ENCODE measurements at places on chromosomes 1 and 21.

- DNase-seq = no peak
These were observed 23.2 kb downstream of the XCL1 start for GRCh38 chr1:168599641-168600040.

GRCh38 chr1:17735793-17736192 is 19.3 kb upstream of the ACTL8 start:
- DNase-seq = no peak

- no peak for DNase-seq
These were observed 32.3 kb downstream of the VWA5B1 start for GRCh38 chr1:20322825-20323612.

- DNase-seq = no peak
These were observed 199.4 kb upstream of the PTGFR start for GRCh38 chr1:78291418-78291817.

- DNase-seq = no peak
These were observed 55.6 kb upstream of the FBXO28 start for GRCh38 chr1:224058303-224058702.

DNA sequence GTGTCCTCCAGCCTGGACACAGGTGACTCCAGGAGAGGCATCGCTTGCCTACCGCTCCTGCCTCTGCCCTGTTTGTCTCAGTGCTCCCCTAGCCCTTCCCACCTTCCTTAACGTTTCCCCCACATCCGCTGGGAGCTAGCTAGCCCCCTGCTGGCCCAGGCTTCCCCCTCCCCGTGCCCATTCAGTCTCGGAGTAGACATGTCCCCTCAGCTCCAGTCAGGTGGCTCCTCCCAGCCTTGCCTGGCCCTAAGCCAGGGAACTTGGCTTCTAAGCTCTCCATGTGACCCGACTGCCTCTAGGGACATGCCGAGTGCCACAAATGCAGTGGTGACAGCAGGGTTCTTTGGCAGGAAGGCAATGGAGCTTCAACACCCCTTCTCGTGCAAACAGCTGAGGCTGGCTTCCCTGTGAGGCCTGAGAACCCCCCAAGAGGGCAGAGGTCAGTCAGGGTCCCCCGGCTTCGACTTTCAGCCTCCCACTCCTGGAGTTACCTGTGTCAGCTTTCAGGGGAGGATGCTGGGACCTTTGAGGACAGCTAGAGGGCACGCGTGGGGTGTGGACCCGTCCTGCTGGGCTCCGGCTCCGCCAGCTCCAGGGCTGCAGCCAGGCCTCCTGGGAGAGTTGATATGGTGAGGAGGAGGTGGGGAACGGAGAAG is 16.2 kb downstream of the DRAXIN start:
- DNase-seq = no peak

DNA sequence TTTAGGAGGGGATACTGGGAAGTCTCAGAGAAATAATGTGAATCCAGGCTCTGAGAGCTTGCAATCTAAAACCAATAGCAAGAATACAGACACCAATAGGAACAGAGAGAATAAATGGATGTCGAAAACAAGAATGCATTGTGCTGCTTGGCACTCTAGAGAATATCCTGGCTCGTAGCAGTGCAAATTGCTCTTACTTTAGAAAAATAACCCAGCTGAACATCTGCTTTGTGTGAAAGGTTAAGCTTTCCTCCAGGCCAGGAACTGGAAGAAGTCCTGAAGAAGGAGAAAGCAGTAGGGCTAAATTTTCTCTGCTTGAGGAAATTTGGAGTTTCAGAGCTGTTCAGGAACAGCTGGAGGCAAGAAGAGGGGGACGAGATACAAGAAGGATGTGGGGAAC is 382.3 kb downstream of the HHIPL2 start:
- no peak for DNase-seq

DNA sequence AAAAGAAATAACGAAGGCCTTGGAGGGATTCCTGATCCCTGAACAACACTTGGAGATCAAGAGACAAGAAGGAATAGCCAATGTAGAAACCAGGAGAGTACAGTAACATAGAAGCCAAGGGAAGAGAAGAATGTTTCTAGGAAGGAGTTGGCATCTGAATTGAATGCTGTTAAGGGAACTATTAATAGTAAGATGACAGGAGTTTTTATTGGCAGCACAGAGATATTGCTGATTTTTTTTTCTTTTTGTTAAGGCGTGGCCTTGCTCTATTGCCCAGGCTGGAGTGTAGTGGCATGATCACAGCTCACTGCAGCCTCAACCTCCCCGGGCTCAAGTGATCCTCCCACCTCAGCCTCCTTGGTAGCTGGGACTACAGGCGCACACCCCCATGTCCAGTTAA is 9.6 kb upstream of the SFT2D2 start:
- DNase-seq = no peak

- DNase-seq = no peak
These were observed 12.3 kb downstream of the PSMB2 start for GRCh38 chr1:35629051-35629450.

DNA sequence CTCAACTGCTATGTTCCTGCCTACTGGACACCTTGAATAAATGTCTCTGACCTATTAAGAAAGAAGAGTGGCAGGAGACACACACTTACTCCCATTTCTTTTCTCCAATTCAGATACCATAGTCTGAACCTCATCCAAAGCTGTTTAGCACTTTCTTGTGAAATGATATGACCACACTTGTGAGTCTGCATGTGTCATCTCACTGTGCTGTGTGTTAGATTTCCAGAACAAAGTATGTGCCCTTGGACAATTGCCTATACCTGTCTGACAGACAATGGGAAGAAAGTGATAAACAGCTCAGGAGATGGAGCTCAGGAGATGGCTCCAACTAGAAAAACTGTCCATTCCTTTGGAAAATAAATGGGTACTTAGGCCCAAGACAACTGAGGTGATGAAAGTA is 48.4 kb downstream of the USP48 start:
- no peak for DNase-seq

GRCh38 chr1:161935264-161935663 is 88.4 kb downstream of the OLFML2B start:
- no peak for DNase-seq

GRCh38 chr1:204530932-204531331 is 14.7 kb downstream of the MDM4 start:
- no peak for DNase-seq

- no peak for DNase-seq
These were observed at the start of gene S100A14 for GRCh38 chr1:153616144-153616916. Gene S100A14 (minus strand): TSS chr1:153616325. CDS start chr1:153615858, 467 bp downstream.

GRCh38 chr1:185526344-185527307 is 207.6 kb upstream of the HMCN1 start:
- DNase-seq = no peak

DNA sequence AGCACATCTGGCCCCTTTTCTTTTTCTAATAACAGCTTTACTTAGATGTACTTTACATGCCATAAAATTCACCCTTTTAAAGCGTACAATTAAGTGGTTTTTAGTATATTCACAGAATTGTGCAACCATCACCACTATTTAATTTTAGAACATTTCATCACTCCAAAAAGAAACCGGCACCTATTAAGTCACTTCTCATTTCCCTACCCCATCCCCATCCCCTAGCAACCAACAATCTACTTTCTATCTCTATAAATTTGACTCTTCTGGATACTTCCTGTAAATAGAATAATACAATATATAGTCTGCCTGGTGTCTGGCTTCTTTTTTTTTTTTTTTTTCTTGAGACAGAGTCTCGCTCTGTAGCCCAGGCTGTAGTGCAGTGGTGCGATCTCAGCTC is 59.5 kb upstream of the ENAH start:
- DNase-seq = no peak

GRCh38 chr1:196306421-196306820 is 301.8 kb downstream of the KCNT2 start:
- no peak for DNase-seq

DNA sequence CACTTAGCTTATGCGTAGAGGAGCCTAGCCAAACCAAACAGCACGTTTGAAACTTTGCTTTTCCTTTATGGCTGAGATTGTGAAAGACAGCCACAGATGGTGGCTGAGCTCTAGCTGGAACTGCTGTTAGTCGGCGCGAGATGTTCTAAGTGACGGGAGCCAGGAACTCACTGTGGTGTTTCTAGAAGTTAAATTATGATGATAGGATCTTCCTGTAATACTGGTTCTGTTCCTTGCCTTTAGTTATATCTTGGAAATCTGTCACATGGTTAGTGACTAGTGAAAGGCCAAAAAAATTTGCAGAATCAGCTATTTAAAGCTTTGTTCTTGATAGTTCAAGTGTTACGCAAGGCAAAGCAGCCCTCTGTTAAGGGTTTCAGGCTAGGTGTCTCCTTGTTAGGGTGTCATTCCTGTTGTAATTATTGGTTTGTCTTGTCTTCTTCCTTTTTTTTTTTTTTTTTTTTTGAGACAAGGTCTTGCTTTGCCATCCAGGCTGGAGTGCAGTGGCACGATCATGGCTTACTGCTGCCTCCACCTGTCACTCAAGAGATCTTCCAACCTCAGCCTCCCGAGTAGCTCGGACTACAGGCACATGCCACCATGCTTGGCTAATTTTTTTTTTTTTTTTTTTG is 22.6 kb downstream of the AK4 start:
- no peak for DNase-seq

GRCh38 chr1:30478799-30479563 is 244.4 kb downstream of the MATN1 start:
- DNase-seq = no peak

DNA sequence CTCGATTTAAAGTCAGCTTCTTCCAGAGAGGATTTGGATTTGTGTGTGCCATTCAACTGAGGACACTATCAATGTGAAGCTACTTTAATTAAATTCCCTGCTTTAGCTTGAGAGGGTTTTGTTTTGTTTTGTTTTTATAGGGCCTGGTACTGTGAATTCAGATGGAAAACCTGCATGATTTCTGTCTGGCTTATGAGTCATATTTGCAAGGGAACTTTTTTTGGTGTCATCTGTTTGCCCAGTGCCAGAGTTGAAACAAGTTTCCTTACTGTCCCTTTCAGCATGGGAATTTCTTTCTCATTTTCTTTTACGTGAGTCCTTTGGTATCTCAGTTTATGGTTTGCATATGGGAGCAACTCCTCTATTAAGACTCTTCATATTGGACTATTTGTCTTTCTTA is 194.6 kb downstream of the GREM2 start:
- DNase-seq = no peak

DNA sequence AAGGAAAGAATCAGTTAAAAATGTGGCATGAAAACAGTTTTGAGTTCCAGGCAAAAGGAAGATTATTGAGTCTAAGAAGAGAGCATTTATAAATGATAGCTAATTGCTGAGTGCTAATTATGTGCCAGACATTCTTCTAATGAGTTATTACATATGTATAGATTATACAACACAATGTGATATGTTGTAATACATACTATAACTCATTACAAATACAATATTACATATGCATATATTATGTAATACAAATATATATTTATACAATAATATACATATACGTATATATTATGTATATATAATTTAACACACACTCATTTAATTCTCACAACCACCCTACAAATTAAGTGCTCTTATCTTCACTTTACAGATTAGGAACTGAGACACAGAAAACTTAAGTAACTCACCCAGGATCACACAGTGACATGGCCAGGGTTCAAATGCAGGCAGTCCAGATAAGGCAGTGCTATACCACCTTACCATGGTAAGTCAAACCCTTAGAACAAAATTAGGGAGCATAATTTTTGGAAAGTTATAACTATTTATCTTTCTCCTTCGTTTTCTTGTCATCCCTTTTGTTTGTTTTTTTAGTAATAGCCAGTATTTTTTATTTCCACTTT is 4.0 kb downstream of the SORT1 start:
- no peak for DNase-seq

DNA sequence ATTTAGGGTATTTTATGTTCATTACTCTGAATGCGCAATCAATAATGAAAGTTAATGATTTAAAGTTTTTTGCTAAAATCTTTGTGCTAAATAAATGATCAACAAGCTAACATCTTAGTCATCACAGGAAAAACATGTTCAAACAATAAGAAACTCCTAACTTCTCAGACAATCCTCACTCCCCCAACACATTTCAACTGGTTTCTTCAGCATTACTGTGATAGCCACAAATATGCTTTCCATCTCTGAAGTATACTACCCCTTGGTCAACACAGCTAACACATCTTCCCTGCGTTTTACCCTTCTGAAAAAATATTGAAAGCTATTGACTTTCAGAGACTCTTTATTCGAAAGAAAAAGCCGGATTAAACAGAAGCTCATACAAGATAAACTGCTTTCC is 85.8 kb downstream of the ZNF644 start:
- DNase-seq = no peak

GRCh38 chr1:162380061-162380846 is 1.3 kb upstream of the C1orf226 start:
- DNase-seq = no peak

DNA sequence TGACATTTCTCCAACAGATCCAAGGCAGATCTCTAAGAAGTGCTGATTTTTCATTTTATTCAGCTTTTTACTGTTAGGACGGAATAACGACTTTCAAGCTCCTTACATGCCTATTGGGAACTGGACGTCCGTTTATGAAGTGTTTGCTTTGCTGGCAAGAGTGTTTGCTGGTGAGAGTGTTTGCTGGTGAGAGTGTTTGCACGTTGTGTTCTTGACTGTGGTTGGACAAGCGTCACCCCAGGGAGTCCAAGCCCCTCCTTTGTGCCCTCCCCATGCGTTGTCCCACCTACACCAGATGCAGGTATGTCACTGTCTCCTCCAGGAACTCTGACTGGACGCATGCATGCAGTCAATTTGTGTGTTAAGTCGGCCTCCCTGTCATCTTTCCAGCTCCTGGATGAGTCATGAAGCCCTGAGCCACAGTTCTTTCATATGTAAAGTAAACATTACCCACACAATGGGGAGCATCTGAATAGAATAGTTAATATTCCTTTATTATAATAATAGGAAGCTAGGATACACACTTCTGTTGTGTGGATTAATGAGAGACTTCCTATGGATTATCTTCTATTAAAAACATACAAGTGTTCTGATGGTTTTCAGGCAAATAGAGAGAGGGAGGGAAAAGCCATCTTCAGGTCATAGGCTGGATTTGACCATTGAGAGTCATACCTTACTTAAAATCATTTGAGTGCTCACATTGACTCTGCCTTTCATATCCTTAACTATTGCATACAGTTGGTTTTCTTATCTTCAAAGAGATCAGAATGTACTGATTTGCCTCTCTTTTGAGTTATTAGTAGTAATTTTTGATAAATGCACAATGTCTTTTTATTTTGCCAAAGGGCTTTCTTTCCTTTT is 119.2 kb downstream of the GALNT2 start:
- DNase-seq = no peak

GRCh38 chr1:30762930-30763650 is 5.5 kb upstream of the LAPTM5 start:
- no peak for DNase-seq

DNA sequence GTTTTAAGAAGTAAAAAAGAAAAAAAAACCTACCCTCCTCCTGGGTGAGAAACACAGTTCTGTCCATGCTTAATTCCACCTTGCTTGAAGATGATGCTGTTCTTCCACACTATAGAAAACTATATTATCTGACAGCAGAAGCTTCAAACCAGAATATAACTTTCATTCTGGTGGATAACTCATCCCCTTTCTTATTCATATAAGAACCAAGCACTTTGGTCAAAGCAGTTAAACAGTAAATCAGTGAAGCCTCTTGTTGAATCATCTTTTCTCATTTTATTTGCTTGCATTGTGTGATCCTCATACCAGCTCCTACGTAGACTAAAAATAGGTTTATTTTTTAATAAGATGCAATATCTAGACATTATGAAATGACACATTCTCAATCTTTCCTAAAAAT is 36.7 kb upstream of the PRDX6 start:
- no peak for DNase-seq

All from stimulated activated CD8-positive, alpha-beta memory T cell treated with anti-CD3 and anti-CD28 coated beads, Interleukin-7, amount 100 ng/mL, for 1 hour (primary cell).